ENCODE measurements at places on chromosomes 4 and X.

GRCh38 chr4:8540991-8541390 is 39.2 kb upstream of the GPR78 start:
- peaks cover 15% of the 10 kb centered on the region for H3K4me1 ChIP-seq
- no peak overlapping the region for H3K4me3 ChIP-seq
- H3K27ac ChIP-seq, result no peak overlapping the region
- no peaks in the 10 kb centered on the region for H3K27me3 ChIP-seq

GRCh38 chr4:7247521-7247920 is 55.2 kb downstream of the SORCS2 start:
- H3K4me1 ChIP-seq, result no peaks in the 10 kb centered on the region
- H3K27ac ChIP-seq, result no peak overlapping the region
- H3K4me3 ChIP-seq, result no peak overlapping the region
- no peaks in the 10 kb centered on the region for H3K36me3 ChIP-seq

GRCh38 chr4:114691865-114692264 is 93.3 kb downstream of the UGT8 start:
- H3K4me3 ChIP-seq, result no peak overlapping the region
- DNase-seq, result no peak
- no peaks in the 10 kb centered on the region for H3K4me1 ChIP-seq
- no peak overlapping the region for H3K27ac ChIP-seq
- no peaks in the 10 kb centered on the region for H3K36me3 ChIP-seq

DNA sequence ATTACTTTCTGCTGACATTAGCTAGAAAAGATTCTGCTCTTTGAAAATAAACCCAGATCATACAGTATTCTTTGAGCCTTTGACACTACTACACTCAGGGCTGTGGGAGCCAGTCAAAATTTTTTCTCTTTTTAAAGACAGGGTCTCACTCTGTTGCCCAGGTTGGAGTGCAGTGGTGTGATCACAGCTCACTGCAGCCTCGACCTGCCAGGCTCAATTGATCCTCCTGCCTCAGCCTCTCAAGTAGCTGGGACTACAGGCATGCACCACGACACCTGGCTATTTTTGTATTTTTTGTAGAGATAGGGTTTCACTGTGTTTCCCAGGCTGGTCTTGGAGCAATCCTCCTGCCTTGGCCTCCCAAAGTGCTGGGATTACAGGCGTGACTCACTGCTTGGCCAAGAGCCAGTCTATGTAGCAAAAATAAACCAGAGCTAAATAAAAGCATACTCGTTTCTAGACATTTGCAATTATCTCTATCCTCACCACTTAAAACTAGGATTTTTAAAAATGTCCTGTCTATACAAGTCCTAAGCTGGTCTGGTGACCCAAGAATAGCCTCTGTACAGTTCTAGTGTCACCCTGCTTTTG is 43.2 kb downstream of the AKAP4 start:
- no peak overlapping the region for H3K27ac ChIP-seq
- DNase-seq, result no peak
- H3K4me3 ChIP-seq, result no peak overlapping the region
- H3K27me3 ChIP-seq, result no peaks in the 10 kb centered on the region
